ENCODE measurements at places on chromosomes 7 and 10. TPM values are rescaled to one million over a fixed set of nuclear protein-coding genes. Genes with fewer than 3 reads are reported as not detected.

DNA sequence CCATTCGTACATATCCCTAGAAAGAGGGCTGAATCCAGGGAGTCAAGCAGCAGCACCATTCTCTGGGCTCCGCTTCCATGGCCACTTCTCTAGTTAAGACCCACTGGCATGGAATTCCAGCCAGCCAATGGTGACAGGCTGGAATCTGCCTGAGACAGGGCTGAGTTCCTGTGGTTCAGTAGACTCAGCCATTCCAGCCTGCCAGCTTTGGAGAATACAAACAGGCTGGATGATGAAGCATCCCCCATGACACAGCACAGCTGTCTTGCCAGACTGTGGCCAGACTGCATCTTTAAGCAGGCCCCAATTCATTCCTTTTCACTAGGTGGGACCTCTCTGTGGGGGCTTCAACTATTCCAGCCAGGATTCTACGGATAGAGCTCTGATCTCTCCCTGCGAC lies 329.6 kb downstream of the XPNPEP1 start:
- no peak for DNase-seq

ANKRD1 gene
- total RNA-seq, result 1.4 TPM

DNA sequence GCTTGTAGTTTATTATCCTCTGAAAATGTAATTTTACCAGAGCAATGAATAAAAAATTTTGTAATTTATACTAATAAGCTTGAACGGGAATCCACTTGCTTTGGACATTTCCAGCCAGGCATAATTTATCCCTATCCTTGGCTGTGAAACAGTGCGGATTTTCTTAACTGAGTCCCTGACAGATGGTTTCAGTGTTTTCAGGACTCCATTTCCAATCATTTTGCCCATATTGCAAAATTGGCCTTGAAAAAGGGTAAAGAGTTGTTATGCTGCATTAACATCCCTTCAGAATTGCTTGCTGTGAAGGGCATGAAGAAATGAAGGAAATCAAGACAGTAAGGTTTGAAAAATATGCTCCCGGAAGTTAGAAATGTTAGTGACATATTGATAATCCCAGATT lies 57.7 kb downstream of the NXPH1 start:
- no peak for DNase-seq

PAX2 gene
- total RNA-seq, result not detected

DNA sequence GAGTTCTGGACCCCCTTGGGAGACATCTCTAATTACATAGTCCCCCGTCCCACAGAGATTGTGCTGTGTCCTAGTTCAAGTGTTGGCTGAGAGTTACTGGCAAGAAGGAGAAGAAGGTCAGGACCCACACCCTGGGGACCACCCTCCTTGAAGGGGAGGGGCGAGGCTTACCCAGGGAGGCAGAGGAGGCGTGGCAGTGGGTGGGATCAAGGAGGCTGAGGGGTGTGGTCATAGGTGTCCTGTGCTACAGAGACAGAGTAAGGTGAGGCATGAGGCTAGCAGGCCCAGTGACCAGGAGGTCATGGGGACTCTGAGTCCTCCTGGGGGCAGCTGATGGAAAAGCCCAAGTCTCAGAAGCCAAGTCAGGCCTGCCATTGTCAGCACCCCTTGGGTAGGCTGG lies 29.4 kb upstream of the ADCYAP1R1 start:
- no peak for DNase-seq

GRCh38 chr10:62473241-62473640 lies 99.1 kb downstream of the ZNF365 start:
- no peak for DNase-seq

BAIAP2L1 gene
- total RNA-seq, result 1.1 TPM

Data from fibroblast of the aortic adventitia (primary cell).